Stimulated activated CD4-positive, alpha-beta T cell treated with anti-CD3 and anti-CD28 coated beads, Interleukin-2, amount 100 ng/mL, for 48 hours (primary cell): ENCODE measurements at places on chromosomes 7 and 10.

- DNase-seq, result peak; percentile 9
These were observed 1.7 kb upstream of the CTNNA3 start for GRCh38 chr10:67697724-67698131.

- DNase-seq, result no peak
These were observed 42.7 kb downstream of the SPDYE5 start for GRCh38 chr7:75534727-75535307.

DNA sequence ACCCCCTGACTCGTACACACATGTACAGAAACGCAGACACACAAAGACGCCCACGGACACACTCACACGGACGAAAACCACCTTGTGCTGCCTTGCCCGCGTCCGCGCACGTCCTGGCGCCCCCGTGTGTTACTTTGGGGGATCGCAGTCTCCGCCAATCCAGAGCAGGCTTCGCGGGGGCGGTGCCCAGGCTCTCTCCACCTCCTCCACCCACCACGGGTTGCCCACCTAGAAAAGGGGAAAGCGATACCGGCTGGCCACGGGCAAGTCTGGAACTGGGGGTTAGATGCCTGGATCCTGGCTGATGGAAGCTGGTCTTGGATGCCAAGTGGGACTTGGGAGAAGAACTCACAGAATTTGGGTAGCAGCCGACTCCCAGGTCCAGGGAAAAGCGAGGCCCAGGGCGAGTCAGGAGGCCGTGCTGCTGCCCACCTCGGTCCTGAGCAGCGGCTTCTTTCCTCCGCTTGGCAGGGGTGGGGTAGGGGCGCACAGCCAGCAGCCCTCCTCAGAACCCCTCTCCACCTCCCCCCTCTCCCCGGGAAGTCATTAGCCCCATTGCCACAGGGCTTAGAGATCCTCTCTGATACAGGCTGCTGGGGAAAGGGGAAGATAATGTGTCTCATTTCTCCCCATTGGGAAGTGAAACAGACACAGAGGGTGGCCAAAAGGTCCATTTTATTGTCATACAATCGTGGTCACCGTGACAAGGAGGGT, 4.6 kb upstream of the VGF start:
- DNase-seq, result peak; percentile 77

DNA sequence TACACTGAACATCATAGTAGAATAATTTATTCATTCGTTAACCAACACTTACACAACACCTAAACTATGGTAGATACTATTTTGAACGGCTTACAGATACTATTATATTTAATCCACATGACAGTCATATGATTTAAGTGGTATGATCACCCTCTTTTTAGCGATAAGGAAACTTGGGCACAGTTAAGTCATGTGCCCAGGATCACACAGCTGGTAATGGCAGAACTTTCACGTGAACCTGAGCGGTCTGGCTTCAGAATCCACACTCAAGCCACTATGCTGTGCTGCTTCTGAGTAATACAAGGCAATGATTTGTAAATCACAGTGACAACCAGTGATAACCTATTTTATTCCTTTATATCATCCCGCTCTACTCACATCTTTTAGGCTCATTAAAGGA, 99.1 kb downstream of the CELF2 start:
- no peak for DNase-seq

DNA sequence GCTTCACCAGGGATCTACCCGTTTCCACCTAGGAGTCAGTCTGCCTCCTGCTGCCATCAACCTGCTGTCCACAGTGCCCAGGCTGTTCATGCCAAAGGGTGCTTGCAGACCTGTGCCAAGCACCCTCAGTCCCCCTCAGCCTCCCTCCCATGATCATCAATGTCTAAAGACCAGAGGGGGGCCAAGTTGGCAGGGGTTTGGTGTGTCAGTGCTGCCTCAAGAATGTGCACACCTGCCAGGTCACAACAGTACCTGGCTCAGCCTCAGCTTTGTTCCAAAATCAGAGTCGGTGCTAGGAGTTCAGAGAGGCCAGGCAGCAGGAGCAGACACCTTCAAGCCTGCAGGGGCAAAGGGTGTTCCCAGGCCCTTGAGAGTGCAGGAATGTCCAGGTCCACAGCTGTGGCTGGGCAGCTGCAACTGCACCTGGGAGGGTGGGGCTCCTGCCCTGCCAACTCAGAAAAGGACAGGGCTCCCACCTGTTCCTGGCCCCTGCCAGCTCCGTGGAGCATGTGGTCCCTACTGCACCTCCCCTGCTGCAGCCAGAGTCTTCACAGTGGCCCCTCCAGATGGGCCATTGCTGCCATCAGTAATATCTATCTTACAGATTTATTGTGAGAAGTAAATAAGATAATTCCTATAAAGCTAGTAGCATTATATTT, 219.5 kb downstream of the POLR1F start:
- DNase-seq, result no peak
